Stimulated activated CD8-positive, alpha-beta memory T cell treated with anti-CD3 and anti-CD28 coated beads, Interleukin-7, amount 100 ng/mL, for 48 hours (primary cell): ENCODE measurements at places on chromosomes 1 and 21.
A peak's percentile ranks its signal among the peaks of the same experiment; 100 is the strongest.

- DNase-seq: no peak
Measured at GRCh38 chr1:224378855-224379631, 22.4 kb downstream of the CNIH4 start.

GRCh38 chr21:10272216-10272615 lies 249.2 kb upstream of the TPTE start:
- DNase-seq: no peak

DNA sequence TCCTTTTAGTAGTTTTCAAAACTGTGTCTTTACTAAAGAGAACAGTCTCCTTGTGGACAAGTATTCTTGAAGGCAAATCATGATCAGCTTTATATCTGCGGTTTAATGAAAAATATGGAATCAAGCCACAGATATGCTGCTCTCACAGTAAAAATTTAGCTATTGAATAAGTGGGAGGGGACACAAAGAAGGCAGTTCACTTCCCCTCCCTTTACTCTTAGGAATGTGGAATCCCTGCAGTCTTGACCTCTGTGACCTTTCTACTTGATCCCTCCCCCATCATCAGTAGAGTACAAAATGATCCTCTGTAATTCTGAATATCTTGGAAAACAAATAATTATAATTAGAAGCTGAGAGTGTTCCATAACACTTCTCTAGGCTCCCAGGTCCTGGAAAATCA lies 136.7 kb upstream of the HOOK1 start:
- DNase-seq: no peak

- no peak for DNase-seq
Measured at GRCh38 chr1:91754816-91755580, 131.0 kb downstream of the TGFBR3 start.

DNA sequence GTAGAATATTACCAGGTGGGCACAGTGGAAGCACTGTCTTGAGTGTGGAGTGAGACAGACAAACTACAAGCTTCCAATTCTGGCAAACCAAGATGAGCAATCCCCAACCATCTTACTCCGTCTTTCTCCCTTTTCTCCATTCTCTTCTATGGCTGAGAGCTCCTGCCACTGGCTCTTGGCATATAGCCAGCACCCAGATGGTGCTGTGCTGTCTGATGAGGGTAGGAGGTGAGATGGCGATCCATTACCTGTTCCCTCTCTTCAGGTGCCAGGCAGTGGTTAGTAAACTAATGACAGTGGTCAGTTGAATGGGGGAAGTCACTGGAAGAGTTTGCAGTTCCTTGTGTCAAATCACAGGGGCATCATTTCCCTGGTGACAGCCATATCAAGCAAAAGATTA lies 108.4 kb downstream of the FNBP1L start:
- DNase-seq: no peak

GRCh38 chr1:55337801-55338447 lies 122.8 kb upstream of the USP24 start:
- no peak for DNase-seq

DNA sequence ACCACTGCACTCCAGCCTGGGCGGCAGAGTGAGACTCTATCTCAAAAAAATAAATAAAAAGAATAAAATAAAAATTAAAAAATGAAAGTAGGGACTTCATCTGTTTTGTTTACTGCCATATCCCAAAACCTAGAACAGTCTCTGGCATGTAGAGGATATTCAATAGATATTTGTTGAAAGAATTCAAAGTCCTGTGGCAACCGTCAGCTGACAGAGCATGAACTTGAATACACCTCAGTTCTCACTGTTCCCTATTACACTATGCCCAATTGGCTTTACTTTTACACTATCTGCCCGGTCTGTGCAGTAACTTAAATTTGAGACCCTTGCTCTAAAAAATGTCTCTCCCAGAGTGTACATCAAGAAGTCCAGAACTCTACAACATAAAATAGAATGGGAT lies 46.2 kb downstream of the PRDX6 start:
- no peak for DNase-seq

DNA sequence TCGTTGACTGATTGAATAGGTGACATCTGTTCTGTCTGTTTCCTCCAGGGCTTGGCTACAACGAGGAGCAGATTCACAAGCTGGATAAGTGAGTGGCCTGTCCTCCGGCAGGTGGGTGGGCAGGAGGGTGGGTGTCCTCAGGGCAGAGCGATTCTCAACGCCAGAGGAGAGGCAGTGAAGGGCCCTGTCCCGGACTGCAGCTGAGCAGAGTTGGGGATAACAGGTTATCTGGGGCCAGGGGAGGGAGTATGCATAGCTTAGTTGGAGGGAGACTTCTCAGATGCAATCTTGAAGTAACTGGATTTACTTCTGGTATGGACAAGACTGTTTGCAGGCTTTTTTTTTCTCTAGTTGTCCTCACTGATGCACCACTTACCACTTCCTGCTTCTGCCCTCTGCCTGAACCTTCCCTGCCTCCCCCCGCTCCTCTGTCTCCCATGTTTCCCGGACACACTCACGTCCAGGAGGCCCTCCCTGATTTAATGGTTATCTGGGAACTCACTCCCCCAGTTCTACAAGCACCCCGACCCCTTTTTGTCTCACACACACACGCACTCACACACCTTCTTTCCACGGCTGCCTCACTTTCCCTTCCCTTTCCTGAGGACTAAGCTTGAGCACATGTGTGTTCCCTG lies 16.4 kb upstream of the RASSF5 start:
- DNase-seq: no peak

DNA sequence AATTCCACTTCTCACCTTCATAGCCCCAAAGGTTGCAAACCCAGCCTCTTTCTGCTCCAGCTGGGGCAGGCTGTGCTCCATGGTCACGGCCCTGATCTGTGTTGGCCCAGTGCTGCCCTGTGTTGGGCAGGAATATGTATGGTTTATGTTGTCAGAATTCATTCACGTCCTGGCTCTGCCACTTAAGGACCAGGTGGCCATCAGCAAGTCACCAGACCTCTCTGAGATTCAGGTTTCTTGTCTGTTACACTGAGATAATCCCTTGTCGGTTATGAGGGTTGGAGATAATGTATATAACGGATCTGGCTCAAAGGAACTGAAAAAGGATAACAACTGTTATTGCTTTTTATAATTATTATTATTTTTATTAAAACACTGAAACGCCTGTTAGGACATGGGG lies 39.1 kb upstream of the SELENON start:
- no peak for DNase-seq

GRCh38 chr1:41622402-41622801 lies 137.9 kb upstream of the EDN2 start:
- no peak for DNase-seq

DNA sequence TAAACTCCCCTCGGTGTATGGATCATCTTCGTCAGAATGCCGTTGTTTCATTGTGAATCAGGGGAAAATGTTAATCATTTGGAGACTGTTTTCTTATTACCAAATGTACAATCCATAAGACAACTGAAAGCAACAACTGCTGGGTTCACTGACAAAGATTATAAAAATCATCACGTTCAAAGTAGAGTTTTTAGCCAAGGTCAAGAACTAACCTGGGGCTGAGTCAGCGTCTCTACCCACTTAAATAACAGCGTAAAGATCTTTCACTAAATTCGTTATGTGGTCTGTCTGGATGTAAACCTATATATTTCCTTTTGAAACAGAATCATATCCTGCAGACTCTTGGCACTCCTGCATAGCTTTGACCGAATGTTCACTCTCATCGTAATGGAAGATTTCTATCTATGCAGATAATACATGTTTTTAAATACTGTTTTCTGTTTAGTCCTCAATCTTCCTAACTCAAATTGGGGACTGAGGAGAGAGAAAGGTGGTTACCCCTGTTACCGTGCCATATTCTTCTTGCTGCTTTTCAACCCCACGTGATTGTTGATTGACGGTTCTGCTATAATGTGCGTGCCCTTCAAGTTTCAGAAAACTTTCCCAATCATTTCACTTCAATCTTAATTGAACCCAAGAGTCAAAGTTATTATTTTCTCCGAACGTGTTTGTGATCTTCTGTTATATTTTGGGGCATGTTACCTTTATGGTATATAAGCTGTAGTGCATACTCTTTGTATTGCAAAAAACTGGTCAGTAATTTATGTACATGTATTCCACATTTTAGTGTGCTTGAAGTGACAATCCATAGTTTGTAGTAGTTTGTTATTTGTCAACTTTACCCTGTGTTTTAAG lies 15.6 kb upstream of the NCMAP start:
- peak; percentile 55 for DNase-seq

DNA sequence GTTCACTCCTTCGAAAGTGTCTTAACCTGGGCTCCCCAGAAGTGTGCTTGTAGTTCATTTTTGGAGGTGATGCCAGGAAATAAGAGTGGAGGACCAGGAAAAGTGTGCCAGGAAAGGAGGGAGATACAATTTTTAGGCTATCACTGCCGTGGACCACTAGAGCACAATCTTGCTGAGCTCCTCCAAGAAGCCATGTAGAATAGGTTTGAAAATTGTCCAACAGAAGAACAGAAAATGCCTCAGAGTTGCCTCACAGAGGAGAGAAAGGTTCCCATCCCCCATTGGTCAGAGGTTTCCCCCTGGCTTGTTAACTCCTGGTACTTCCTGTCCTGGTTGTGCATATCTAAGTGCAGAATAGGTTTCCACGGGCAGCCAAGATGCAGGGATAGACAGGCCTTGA lies 41.6 kb downstream of the CATSPERE start:
- DNase-seq: no peak
